ENCODE measurements at places on chromosomes 1 and 21. TPM values are rescaled to one million over a fixed set of nuclear protein-coding genes. Genes with fewer than 3 reads are reported as not detected.

- no peak for DNase-seq
These were observed 40.7 kb upstream of the SLC5A9 start for GRCh38 chr1:48181669-48182367.

The ECM1 gene
- total RNA-seq: 7.2 TPM

DNA sequence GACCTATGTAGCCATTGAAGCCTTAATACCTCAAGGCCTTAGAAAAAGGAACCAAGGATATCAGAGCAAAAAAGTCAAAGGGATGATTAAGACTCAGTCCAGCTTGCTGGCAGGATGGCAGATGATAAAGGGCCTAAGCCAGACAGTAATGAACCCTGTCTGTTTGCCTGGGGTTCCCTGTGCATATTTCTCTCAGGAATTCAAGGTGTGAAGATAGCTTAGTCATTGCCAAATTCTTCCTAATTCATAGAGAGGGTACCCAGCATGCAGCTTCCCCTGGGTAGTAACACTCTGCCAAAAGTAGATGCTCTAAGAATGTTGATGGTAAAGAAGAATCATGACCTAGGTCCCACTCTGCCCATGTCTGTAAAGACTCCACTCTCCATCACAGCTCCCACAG is 210.6 kb upstream of the COA6 start:
- no peak for DNase-seq

DNA sequence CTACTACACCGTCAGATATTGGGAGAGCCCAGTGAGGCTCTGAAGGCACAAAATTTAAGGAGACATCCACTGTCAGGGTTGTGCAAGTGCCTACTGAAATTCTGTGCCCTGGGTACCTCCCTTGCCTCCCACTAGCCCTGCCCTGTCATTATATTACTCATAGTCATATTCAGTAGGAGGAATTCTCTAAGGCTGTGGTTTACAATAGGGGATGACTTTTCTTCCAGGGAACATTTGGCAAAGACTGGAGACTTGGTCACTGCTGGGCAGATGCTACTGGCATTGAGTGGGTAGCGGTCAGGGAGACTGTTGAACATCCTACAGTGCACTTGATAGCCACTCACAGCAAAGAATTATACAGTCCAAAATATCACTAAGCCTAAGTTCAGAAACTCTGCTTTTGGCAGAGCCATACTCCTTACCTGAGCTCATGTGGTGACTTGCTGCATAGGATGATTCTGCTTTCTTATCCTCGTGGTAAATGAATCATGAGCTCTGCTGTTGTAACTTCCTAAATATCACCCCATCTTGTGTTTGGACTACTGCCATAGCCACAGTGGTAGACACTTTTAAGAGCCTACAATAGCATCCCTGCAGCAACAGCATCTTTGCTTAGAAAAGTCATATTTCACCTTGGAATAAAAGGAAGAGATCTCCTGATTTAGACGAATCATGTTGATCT is 563.4 kb upstream of the PLXNA2 start:
- DNase-seq: no peak

The B3GALT2 gene
- total RNA-seq: not detected

The GRHL3 gene
- not detected for total RNA-seq
